Hepatocyte (in vitro differentiated cells): ENCODE measurements at places on chromosomes 6 and 20. TPM values are rescaled to one million over a fixed set of nuclear protein-coding genes. Genes with fewer than 3 reads are reported as not detected.
A peak's percentile ranks its signal among the peaks of the same experiment; 100 is the strongest.

DNA sequence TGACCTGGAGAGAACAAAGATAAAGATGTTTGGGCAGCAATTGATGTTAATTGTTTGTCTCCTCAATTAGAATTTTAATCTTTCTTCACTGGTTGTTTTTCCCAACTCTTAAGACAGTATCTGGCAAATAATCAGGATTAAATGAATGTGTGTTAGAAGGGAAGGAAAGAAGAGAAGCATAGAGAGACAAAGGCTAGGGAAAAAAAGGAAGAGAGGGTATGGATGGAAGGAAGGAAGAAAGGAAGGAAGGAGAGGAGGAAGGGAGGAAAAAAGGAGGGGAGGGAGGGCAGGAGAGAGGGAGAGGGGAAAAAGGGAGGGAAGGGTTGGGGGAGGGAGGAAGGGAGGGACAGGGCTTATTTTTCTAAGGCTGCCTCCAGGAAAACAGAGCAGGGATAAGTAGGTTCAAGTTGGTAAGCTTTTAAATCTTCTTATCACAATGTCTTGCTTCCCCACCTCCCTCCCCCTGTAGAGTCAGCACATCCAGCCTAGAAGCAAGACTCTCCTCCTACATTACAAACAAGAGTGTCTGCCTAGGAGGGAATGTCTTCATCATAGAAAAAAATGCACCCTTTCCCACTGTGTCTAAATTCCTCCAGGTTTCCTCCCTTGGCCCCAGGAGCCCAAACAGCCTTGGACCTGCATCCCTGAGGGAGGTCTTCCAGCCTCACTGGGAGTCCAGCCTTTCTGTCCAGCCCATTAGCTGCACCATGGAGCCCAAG is 447.8 kb upstream of the JARID2 start:
- H3K4me1 ChIP-seq = no peaks in the 10 kb centered on the region
- H3K36me3 ChIP-seq = no peaks in the 10 kb centered on the region

The CST5 gene
- total RNA-seq = 1.3 TPM in 1 of 2 replicates, not detected in the other

The TPD52L2 gene
- 83.2 and 86.2 TPM in 2 replicates for total RNA-seq

DNA sequence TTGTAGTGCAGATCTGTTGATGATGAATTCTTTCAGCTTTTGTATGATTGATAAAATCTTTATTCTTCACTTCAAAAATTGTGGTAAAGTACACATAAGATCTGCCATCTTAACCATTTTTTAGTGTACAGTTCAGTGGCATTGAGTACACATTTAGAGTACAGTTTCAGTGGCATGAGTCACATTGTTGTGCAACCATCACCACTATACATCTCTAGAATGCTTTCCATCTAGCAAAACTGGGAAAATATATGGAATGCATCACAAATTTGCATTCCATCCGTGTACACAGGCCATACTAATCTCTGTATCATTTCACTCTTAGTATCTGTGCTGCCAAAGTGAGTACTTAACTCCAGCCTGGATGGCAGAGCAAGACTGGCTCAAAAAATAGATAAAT is 28.7 kb downstream of the SIRPD start:
- H3K4me1 ChIP-seq = no peaks in the 10 kb centered on the region
- no peaks in the 10 kb centered on the region for H3K36me3 ChIP-seq
- H3K4me3 ChIP-seq = no peak overlapping the region

GRCh38 chr6:157867981-157868380 is 44.9 kb downstream of the SNX9 start:
- no peak overlapping the region for H3K27ac ChIP-seq
- H3K27me3 ChIP-seq = no peaks in the 10 kb centered on the region
- no peaks in the 10 kb centered on the region for H3K4me1 ChIP-seq
- no peak overlapping the region for H3K4me3 ChIP-seq

DNA sequence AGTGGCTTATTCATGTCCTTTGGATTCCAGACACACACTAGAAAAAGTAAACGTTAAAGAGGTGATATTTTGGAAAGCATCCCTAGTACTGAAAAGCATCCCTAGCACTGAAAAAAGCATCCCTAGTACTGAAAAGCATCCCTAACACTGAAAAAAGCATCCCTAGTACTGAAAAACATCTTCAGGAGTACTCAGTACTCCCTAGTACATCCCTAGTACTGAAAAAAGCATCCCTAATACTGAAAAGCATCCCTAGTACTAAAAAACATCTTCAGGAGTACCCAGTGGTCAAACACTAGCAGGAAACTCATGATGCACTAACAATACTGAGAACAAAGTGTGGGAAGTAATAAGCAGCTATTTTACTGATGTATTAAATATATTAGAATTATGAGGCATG is 45.6 kb upstream of the SAMHD1 start:
- no peaks in the 10 kb centered on the region for H3K27me3 ChIP-seq
- DNase-seq = no peak

GRCh38 chr6:31351401-31352309 is 5.3 kb downstream of the HLA-B start:
- no peaks in the 10 kb centered on the region for H3K27me3 ChIP-seq
- no peaks in the 10 kb centered on the region for H3K36me3 ChIP-seq
- H3K27ac ChIP-seq = no peak overlapping the region
- H3K4me3 ChIP-seq = no peak overlapping the region

GRCh38 chr6:45923831-45924391 is 91.7 kb downstream of the CLIC5 start:
- H3K36me3 ChIP-seq = no peaks in the 10 kb centered on the region
- no peak overlapping the region for H3K27ac ChIP-seq
- H3K27me3 ChIP-seq = no peaks in the 10 kb centered on the region
- no peak overlapping the region for H3K4me3 ChIP-seq
- DNase-seq = peak; percentile 56
- H3K4me1 ChIP-seq = peaks cover 14% of the 10 kb centered on the region

GRCh38 chr6:89308525-89309395 is 6.3 kb downstream of the GABRR2 start:
- no peaks in the 10 kb centered on the region for H3K27me3 ChIP-seq
- H3K27ac ChIP-seq = no peak overlapping the region
- no peak overlapping the region for H3K4me3 ChIP-seq
- no peak for DNase-seq

GRCh38 chr20:434661-435419 is 26.7 kb downstream of the RBCK1 start:
- no peak overlapping the region for H3K4me3 ChIP-seq
- no peaks in the 10 kb centered on the region for H3K36me3 ChIP-seq

- H3K4me1 ChIP-seq = no peaks in the 10 kb centered on the region
- H3K36me3 ChIP-seq = no peaks in the 10 kb centered on the region
- no peak overlapping the region for H3K27ac ChIP-seq
- H3K27me3 ChIP-seq = no peaks in the 10 kb centered on the region
Measured at GRCh38 chr20:57312138-57312537, 17.5 kb upstream of the SPO11 start.

The PGC gene
- total RNA-seq = 114 and 128 TPM in 2 replicates

GRCh38 chr20:20831794-20832193 is 119.3 kb upstream of the RALGAPA2 start:
- DNase-seq = no peak
- no peak overlapping the region for H3K4me3 ChIP-seq
- no peak overlapping the region for H3K27ac ChIP-seq
- no peaks in the 10 kb centered on the region for H3K4me1 ChIP-seq
- H3K36me3 ChIP-seq = no peaks in the 10 kb centered on the region

DNA sequence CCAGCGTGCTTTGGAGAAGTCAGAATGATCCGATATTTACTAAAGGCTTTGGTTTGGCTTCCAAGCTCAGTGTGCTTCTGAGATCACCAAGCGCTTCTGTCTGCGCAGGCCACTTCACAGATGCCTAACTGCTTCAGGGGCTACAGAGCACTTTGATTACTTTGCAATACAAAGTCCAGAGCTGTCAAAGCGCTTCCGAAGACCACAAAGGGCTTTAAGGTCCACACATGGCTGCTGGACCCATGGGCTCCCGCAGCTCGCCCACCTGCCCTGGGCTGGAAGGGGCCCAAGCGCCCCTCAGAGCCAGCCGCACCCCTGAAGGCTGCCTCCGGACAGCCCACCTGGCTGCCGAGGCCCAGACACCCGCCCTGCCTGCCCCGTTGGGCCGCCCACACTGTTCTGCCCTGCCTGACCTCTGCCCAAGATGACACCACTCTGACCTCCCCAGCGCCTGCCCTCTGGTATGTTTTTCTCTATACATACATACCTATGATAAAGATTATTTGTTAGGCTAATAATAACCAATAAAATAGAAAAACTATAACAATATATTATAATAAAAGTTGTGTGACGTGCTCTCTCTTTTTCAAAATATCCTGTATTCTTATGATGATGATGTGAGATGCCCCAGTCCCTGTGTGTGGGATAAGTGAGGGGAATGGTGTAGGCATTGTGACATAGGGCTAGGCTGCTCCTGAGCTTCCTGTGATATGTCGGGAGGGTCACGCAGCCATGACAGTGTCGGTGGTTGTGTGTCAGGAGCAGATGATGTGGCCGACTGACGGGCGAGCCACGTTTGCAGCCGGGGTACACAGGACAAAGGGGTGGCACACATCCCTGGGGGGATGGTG is 22.6 kb downstream of the DYNLT1 start:
- H3K27ac ChIP-seq = no peak overlapping the region
- no peaks in the 10 kb centered on the region for H3K36me3 ChIP-seq
- no peaks in the 10 kb centered on the region for H3K27me3 ChIP-seq
- H3K4me3 ChIP-seq = no peak overlapping the region
- DNase-seq = no peak

The HIVEP1 gene
- total RNA-seq = 31.5 and 33.7 TPM in 2 replicates

The CLPSL2 gene
- not detected in 2 replicates for total RNA-seq

- no peaks in the 10 kb centered on the region for H3K36me3 ChIP-seq
- no peaks in the 10 kb centered on the region for H3K4me1 ChIP-seq
- H3K27me3 ChIP-seq = no peaks in the 10 kb centered on the region
- no peak overlapping the region for H3K27ac ChIP-seq
- no peak for DNase-seq
Measured at GRCh38 chr6:125270380-125270779, 31.4 kb downstream of the HDDC2 start.

DNA sequence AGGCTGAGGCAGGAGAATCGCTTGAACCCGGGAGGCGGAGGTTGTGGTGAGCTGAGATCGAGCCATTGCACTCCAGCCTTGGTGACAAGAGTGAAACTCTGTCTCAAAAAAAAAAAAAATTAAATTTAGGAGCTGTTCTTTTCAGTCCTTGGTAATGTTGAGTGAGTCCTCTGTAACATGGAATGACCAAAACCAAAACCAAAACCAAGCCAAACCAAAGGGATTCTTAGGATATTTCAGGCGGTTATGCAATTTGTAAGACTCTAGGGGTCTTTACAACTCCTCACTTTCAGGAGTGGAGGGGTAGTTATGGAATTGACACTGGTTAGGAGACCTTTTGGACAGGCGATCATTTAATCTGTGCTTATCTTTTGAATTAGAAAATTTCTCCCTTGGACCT is 15.8 kb downstream of the TIAM2 start:
- H3K27ac ChIP-seq = no peak overlapping the region
- H3K36me3 ChIP-seq = no peaks in the 10 kb centered on the region
- H3K4me3 ChIP-seq = no peak overlapping the region

GRCh38 chr20:36279776-36280175 is 26.4 kb upstream of the DLGAP4 start:
- H3K4me1 ChIP-seq = no peaks in the 10 kb centered on the region
- H3K36me3 ChIP-seq = no peaks in the 10 kb centered on the region
- H3K27me3 ChIP-seq = no peaks in the 10 kb centered on the region
- no peak overlapping the region for H3K4me3 ChIP-seq
- no peak overlapping the region for H3K27ac ChIP-seq

DNA sequence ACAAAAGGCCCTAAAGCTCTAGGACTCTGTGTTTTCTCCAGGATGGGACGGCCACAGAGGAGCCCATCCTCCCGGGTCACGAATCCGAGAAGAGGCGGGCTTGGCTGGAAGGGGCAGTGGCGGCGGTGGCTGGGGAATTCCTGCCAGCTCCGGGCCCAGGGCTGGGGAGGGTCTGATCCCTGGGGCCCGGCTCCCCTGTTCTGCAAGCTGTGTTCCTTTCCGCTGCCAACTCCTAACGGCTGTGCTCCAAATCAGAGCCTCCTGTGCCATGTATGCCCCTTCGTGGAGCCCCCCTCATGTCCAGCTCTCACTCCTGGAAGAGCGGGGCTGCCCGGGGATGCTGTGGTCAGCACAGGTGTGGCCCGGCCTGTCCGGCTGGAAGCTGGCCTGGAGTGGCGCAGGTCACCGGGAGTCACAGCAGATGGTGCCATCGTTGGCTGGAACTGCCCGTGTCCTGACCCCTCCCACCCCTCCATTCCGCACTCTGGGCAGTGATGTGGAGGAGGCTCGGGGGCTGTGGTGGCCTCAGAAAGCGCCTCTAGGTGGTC is 88.2 kb upstream of the MPC1 start:
- no peaks in the 10 kb centered on the region for H3K27me3 ChIP-seq
- no peaks in the 10 kb centered on the region for H3K36me3 ChIP-seq
- no peak overlapping the region for H3K4me3 ChIP-seq
- H3K4me1 ChIP-seq = no peaks in the 10 kb centered on the region

DNA sequence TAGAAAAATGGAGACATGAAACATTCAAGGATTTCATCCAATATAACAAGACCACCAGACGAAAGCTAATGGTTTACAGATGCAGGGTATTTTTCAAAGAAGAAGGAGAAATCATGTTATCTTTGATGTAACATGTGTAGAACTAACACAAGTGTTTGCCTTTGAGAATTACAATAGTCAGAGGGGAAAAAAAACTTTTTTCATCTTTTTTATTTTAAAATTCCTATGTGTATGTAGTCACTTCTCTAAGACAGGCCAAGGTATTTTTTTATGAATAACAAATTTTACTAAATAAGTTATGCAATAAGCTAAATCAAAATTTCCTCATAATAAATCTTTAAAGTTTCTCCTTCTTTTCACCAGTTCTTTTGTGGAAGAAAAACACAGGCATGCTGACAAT is 161.4 kb downstream of the PDE7B start:
- no peak overlapping the region for H3K27ac ChIP-seq
- no peaks in the 10 kb centered on the region for H3K36me3 ChIP-seq
- no peak for DNase-seq
- H3K27me3 ChIP-seq = no peaks in the 10 kb centered on the region
- no peak overlapping the region for H3K4me3 ChIP-seq

The SLC32A1 gene
- total RNA-seq = not detected in 2 replicates

- H3K36me3 ChIP-seq = no peaks in the 10 kb centered on the region
- H3K27me3 ChIP-seq = no peaks in the 10 kb centered on the region
- DNase-seq = no peak
- peaks cover 10% of the 10 kb centered on the region for H3K4me1 ChIP-seq
- H3K4me3 ChIP-seq = no peak overlapping the region
Measured at GRCh38 chr20:51312480-51312783, 230.1 kb downstream of the NFATC2 start.

The SRSF12 gene
- 5.7 and 7.3 TPM in 2 replicates for total RNA-seq

- no peaks in the 10 kb centered on the region for H3K36me3 ChIP-seq
- H3K27ac ChIP-seq = no peak overlapping the region
- H3K4me1 ChIP-seq = no peaks in the 10 kb centered on the region
- no peak for DNase-seq
- no peak overlapping the region for H3K4me3 ChIP-seq
Measured at GRCh38 chr6:129162605-129163004, 279.7 kb downstream of the LAMA2 start.
